Pulmonary artery endothelial cell (primary cell): ENCODE measurements at places on chromosomes 3 and 15.

DNA sequence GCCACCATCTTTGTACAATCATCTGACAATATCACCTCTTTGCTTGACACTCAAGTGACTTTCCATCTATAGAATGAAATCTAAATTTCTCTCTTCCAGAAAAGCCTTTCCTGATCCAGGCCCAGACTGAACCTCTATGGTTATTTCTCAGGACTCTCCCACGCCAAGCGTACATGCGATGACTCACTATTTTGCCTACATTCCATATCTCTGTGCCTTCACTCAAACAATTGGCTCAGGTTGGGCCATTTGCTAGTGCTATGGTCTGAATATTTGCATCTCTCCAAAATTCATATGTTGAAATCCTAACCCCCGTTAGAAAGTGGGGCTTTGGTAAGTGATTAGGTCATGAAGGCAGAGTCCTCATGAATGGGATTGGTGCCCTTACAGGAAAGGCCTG, 43.9 kb downstream of the ST3GAL6 start:
- no peak for DNase-seq

GRCh38 chr15:48330855-48331795, at the start of gene DUT:
DUT (plus strand) TSS chr15:48331429; CDS start chr15:48331516, 87 bp downstream.
- peak; percentile 39 for DNase-seq

- DNase-seq, result no peak
Measured at GRCh38 chr15:74907163-74907870, 666 bp upstream of the FAM219B start.

DNA sequence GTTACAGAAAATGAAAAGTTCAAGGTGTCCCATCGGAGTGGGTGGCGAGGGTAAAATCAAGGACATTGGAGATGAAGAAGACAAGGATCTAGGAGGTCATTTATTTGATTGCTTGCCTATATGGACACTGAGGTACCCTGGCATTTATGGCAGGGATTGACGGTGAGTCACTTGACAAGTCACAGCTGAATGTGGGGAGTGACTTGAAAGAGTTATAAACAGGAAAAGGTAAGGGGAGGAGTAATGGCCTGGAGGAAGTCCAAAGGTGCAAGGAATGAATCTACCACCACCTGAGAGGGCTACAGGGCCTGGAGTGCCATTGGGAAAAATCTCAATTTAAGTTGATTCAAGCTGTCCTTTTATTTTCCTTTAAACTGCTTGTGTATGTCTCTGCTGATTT, 11.8 kb upstream of the SGO1 start:
- DNase-seq, result no peak

DNA sequence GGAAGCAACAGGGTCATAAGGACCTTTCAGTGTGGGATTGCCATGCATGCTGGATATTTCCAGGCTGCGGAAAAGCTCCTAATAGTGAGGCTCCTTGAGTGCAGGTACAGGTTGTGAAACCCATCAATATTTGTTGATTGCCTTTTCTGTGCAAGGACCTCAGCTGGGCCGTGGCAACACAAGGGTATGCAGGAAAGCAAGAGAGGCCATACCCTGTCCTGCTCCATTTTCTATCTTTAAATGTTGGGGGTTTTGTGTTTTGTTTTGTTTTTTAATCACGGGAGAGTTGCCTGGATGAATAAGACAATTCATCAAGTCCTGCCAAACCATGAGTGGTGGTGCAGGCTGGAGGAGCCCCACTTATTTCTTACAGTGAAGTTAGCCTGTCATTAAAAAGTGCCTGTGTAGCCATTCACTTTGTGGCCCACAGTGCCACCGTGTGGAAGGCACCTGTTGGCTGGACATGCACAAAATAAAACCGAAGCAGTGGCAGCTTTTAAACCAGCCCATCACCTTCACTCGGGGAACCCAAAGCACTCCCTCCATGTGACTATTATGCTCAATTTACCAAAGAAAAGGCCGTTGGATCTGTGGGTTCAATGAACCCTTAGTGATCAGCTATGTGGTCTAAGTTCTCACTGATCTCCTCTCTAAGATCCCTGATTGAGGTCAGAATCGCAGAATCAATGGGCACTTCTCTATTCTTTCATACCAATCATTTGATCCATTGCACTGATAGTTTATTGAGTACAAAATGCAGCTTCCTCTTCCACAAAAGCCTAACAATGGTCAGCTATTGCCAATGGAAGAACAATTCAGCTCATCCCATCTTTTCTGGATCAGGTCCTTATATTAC, 42.2 kb downstream of the CLDN18 start:
- no peak for DNase-seq

DNA sequence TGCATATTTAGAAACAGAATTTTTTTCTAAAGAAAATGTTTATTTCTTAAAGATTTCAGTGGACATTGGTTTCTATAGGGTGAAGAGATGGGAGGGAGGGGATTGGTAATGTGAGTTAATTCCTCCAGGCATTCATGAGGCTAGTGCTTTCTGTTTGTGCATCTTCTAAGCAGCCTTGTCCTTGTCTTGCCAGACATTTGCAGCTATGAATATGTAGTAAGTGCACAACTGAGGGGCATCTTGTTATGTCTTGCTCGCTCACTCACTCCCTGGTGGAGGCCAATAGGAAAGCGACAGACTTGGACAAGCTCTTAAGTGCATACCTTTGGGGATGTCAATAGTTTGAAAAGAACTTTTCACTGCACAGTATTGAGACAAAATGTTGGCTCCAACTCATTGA, 92.5 kb upstream of the ATP10A start:
- no peak for DNase-seq

DNA sequence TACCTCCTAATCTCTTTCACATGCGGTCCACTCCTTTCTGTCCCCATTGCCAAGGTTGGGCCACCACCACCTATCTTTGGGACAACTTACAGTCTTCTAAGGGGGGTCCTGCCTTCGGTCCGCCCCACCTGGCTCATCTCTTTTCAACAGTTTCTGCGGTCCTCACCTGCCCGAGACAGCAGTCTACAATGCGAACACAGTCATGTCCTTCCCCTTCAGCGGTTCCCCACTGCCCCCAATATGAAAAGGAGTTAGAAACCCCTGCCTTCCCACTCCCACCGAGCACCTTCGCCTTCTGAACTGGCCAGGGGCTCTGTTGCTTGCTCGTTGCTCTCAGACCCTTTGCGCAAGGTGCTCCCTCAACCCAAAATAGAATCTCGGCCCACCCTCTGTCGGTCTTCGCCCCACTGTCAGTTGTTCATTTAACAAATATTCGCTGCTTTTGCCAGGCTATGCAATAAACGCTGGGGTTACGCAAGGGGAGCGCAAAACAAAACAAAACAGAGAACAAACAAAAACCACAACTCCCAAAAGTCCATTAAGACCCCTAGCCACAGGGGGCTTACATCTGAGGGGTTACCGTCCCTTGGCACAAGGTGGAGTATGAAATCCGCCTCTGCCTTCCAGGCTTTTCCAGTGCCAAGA, 611 bp upstream of the FANCI start:
- DNase-seq, result no peak

- DNase-seq, result no peak
Measured at GRCh38 chr15:93020976-93021772, 67.8 kb downstream of the RGMA start.

DNA sequence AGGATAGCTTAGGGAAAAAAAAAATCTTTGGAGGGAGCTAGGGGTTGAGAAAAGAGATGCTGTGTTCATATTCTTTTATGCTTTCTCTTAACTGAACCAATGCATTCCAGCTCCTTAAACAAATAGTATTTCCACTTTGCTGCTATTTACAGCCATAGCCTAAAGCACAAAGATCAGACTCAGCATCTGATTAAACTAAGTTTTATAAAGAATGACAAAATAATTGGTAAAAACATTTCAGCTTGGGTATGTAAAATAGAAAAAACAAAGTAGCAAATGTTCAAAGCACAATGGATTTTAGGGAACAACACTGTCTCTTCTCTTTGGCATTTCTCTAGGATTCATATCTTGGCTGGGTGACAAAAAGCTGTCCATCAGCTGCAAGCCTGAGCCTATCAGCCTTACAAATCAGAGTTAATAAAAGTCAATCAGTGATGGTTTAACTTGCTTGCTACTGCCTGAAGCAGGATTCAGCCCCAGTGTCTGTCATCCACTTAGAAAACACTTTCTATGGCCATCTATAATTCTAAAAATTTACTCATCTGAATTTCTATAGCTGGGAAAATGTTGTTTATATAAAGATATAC, 232.1 kb upstream of the CDIN1 start:
- DNase-seq, result no peak

DNA sequence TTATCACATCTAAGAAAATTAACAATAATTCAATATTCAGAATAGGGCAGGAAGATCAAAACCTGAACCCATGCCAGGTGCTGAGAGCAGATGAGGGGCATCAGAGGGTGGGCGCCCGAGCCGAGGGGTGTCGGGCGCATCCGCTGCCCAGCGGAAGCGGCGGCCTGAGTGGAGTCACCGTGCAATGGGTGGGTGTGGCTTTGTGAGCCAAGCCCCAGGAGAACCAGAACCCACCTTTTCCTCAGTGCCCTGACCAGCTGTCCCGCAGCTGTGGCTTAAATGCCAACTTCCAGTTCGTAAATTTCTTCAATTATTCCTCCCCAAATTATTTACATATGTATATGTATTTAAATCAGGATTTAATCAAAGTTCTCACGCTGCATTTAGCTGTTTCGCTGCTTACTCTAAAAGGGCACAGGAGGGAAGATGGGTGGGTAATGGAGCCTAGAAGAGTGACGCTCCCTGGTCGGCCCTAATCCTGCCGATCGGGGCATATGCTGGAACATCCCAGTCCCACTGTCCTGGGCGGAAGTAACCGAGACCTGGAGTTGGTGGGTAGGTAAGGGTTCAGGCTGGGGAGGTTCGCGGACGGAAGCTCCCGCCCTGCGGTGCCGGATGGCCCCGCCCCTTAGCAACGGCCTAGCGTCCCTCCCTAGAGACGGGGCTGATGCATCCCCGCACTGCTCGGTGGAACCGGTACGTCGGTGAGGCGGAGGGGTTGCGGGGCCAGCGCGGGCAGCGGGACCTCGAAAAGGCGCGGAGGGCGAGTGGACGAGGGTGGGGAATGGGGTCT, 1.3 kb downstream of the DNAH1 start:
- DNase-seq, result no peak

DNA sequence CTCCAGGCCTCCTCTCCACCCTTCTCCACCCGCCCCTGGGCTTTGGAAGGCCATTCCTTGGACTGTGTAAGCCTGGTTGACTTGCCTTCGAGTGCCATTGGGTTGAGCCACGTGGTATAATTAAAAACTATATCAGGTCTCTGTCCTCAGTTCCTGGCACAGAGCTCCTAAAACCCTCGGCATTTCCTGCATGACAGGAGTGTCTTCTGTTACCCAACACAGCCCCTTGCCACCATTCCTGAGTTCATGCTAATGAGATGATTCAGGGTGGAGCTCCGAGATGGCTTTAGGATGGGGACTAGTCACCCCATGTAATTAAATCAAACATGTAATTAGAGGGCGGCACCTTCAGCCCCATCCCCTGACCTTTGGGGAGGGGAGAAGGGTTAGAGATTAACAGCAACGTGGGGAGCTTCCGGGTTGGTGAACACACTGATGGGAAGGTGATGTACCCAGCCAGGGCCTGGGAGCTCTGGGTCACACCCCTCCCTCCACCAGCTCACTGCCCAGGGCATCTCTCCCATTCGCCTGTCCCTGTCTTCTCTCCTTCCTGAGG, 256.4 kb downstream of the FAM43A start:
- no peak for DNase-seq

DNA sequence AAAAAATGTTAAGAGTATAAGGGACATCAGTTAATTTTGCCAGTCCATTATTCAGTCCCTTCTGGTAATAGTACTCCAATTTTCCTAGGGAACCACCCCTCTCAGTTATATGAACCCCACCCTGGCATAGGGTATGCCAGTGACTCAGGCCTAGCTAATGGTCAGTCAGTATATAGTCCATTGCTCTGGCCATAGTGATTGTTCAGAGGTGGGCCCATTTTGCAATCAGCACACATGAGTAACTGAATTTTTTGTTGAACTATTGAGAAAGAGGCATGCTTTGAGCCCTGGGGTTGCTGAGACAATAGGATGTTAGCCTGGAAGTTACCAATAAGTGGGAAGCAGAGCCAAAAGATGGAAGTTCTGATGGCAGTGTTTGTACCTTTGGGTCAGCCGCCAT, 4.1 kb downstream of the LRCH3 start:
- DNase-seq, result no peak

DNA sequence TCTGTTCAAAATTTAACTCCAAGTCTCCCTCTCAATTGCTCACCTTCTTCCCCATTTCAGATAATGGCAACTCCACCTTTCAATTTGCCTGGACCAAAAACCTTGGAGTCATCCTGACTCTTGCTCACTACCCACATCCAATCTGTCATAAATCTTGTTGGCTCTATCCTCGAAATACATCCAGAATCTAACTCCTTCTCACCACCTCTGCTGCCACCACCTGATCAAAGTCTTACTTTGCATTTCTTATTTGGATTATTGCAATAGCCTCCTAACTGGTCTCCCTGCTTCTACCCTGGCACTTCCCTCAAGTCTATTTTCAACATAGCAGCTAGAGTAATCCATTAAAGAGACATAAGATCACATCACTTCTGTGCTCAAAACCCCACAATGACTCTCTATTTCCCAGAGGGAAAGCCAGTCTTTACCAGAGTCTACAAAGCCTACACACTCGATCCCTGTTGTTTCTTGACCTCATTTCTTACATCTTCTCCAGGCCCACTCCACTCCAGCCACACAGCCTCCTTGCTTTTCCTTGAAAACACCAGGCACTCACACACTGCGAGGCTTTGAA, 86.6 kb downstream of the GPR156 start:
- DNase-seq, result no peak
